ENCODE measurements at places on chromosomes 2 and 18. TPM values are rescaled to one million over a fixed set of nuclear protein-coding genes. Genes with fewer than 3 reads are reported as not detected.
A peak's percentile ranks its signal among the peaks of the same experiment; 100 is the strongest.

- DNase-seq: no peak
Observed at GRCh38 chr2:39178756-39179155, 57.9 kb upstream of the SOS1 start.

- no peak for DNase-seq
Observed at GRCh38 chr2:136297994-136298393, 180.0 kb upstream of the CXCR4 start.

- no peak for DNase-seq
Observed at GRCh38 chr2:18701546-18701945, 112.2 kb upstream of the NT5C1B start.

- no peak for DNase-seq
Observed at GRCh38 chr2:164840458-164840929, 1.1 kb downstream of the COBLL1 start.

DNA sequence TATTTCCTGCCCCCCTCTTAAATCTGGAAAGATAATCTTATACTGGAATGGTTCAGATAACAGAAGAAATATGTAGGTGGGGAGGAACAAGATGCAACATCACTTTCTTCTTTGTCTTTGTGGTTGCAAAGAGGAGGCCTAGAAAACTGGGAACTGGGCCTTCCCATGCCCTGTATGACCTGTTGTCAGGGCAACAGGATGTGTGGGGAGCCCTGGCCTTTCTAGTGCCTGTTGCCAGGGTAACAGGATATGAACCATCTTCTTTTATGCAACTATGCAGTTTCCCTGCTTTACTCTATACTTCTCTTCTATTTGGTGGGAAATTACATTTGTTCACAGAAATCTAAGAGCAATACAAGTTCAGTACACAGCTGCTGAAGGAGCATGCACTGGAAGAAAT lies 79.8 kb upstream of the PDE1A start:
- no peak for DNase-seq

GRCh38 chr2:110667071-110667470 lies 10.8 kb downstream of the BUB1 start:
- no peak for DNase-seq

DNA sequence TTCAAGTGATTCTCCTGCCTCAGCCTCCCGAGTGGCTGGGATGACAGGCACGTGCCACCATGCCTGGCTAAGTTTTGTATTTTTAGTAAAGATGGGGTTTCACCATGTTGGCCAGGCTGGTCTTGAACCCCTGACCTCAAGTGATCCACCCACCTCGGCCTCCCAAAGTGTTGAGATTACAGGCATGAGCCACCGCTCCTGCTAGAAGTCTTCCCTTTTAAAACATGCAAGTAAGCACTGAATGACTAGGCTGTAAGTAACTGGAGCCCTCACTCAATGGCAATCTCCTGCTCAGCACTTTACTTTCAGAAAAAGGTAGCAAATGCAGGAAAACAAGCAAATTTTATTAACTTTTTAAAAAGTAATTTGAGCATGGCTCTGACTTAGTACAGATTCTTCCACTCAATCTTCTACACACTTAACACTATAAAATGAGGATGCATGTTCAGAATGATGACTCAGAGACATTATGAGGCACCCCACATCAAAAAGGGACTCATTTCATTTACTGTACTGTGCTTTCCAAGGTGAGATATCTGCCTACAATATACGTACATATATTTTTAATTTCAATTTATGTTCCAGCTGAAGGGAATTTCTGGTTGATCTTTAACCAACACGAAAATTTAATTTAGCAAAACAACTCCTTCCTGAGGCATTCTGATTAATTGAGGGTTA lies 6.6 kb upstream of the NCK2 start:
- peak; percentile 64 for DNase-seq

GRCh38 chr2:134502104-134502503 lies 216.7 kb downstream of the TMEM163 start:
- no peak for DNase-seq

- no peak for DNase-seq
Observed at GRCh38 chr2:226915846-226916360, 80.0 kb downstream of the RHBDD1 start.

LIMS4 gene
- 4.0 TPM for total RNA-seq

SPATA3 gene
- total RNA-seq: not detected

TCF23 gene
- not detected for total RNA-seq

ASXL3 gene
- total RNA-seq: not detected

CCDC150 gene
- total RNA-seq: 0.87 TPM

PRSS56 gene
- total RNA-seq: not detected
